ENCODE measurements at places on chromosomes 4 and X. TPM values are rescaled to one million over a fixed set of nuclear protein-coding genes. Genes with fewer than 3 reads are reported as not detected.

The ARHGAP10 gene
- total RNA-seq, result 36.1 TPM

- DNase-seq, result no peak
These were observed 83.0 kb downstream of the MAML3 start for GRCh38 chr4:140070973-140071372.

DNA sequence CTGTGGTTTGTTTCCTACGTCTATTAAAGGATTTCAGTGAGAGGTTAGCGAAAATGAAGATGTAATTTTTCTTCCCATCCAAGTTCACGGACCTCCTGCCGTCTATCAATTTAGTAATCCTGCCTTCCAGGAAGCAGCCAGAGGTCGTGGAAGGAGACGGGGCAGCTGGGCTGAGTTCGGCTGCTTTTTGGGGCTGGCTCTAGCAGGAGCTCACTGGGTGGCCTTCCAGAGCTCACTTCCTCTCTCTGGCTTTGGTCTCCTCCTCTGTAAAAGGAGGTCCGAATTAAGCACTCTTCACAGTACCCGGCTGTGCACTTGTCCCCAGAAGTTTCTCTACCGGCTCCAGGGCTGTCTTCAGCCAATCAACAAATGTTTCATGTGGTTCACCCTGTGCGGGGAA lies 295.4 kb downstream of the BCOR start:
- no peak for DNase-seq

DNA sequence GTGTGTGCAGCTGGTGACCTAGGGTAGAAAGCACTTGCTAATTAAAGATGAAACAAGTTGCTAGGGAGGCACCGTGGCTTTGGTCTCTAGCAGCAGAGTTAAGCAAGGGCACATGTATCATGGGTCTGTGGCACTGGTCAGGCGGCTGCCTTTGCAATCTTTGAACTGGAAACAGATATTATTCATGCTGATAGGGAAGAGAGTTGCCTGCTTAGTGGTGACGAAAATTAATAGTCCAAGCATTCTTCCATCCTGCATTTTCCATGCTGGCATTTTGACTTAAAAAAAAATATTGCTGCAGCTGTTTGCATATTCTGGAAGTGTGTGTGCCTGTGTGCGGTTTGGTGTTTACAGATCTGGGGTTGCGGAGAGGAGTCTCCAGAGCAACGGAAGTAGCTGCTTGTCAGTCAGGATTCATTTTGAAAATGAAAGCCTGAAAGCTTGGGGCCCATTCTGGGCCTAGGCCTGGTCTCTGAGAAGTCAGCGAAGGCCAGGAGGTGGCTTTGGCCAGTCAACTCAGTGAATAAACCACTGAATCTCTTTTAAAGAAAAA lies 2.3 kb upstream of the SOWAHD start:
- no peak for DNase-seq

- DNase-seq, result no peak
These were observed 81.4 kb upstream of the WDR1 start for GRCh38 chr4:10197952-10198351.

DNA sequence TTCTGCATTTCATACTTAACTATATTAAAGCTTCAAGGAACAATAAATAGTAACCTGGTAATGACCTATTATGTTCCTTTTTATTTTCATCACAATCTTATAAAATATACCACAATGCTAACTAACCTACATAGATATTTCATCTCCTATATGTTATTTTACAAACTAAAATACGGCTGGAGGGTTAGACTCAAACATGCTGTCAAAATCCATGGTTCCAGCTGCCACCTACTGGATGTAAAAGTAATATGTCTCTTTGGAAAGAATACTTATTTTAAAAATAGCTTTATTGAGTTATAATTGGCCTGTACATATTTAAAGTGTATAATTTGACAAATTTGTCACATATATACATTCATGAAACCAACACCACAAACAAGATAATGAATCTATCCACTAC lies 15.0 kb downstream of the RGN start:
- no peak for DNase-seq

DNA sequence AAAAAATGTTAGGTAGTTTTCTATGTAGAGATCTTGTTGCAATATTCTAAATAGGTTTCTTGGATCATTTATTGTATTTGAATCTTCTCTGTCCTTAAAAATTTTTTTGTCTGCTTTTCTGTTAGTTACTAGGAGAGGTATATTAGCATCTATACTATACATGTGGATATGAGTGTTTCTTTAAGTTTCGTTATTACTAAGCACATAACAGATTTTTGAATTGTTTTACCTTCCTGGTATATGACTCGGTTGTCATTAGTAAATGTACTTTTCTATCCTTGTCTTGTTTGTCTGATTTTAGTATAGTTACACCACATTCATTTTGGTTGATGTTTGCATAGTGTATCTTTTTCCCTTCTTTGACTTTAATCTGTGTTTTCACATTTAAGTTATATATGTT lies 20.2 kb downstream of the PYURF start:
- DNase-seq, result no peak
